AG09309 (cell line): ENCODE measurements at places on chromosomes 7 and 10.
A peak's percentile ranks its signal among the peaks of the same experiment; 100 is the strongest.

DNA sequence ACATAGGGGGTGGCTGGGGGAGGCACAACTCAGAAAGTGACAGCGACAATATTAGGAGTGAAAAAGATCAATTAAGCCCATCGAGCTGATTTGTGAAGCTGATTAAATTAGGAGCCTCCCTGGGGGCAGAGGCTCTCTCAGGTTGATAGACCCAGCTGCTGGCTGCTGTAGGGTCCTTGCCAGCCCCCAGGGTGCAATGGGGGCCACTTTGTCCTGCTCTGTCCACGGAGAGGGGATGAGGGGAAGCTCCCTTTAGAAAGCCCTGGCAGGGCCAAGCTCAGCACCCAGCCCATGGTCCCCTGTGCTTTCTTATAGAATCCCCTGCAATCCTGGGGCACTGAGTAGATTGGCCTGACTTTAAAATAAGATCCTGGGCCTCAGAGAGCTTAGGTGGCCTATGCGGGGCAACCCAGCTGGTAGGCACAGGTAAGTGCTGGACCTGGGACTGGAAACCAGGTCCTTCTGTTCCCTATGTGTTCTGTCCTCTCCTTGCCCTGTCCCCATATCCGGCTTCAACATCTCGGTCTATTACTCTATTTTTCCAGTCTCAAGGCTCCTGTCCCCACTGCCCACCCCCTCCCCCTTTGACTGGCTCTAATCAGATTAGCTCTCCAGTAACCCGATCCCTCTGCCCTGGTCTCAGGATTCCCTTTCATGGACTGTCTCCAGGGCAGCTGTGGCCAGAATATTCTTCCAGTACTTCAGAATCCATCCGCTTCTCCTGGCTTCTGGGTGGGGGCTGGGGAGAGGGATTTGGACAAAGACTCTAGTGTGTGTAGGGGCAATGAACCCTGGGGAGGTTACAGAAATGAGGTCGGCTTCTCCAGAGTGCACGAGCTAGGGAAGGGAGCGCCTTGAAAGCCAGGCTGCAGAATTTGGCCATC, 259.6 kb downstream of the RPS24 start:
- no peak for DNase-seq

- DNase-seq = no peak
These were observed 20.0 kb downstream of the IMPDH1 start for GRCh38 chr7:128389618-128390329.

GRCh38 chr7:135833642-135834041, 85.0 kb upstream of the FAM180A start:
- DNase-seq = no peak

DNA sequence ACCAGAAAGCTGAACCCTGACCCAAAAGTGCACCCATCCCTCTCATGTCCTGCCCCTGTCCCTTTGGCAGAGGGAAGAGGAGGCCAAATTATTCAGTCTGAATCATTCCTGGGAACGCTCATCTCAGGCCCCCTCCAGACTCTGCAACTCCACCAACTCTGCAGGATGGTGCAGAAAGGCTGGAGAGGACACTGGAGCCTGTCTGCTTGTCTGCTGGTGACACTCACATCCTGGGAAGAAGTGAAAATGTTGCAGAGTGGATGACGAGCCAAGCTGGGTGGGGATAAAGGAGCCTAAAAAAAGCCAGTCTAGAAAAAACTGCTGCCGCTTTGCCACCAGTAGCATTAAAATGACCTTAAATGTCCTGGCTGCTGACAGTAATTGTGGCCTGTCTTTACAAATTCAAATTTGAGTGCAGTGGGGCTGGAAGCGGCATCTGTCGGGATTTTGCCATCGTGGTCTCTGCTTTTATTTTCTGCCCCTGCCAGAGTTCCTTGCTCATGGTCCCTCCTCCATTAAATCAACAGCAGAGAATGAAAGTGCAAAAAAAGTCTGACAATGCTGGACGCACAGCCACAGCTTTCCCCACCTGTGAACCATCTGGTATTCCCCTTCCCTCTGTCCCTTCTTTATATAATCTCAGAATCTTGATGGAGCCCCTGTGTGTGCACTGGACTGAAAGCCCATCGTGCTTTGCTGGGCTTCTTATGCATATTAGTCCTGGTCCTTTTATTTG, 63.9 kb downstream of the STK17A start:
- no peak for DNase-seq

DNA sequence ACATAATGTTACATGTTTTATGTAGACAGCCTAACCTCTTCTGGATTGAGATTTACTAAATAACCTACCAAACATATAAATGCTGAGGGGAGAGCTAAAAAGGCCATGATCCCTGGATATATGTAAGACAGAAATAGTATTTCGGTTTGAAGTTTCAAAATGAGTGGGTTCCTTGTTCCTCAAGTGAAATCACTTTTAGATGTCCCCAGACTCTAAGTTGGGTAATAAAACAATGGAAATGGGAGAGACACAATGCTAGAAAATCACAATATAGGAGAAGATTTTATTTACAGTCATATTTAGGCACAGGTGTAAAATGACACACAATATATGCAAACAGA, 56.5 kb downstream of the SHTN1 start:
- DNase-seq = no peak

- DNase-seq = no peak
These were observed 1.5 kb downstream of the UMAD1 start for GRCh38 chr7:7642081-7642480.

DNA sequence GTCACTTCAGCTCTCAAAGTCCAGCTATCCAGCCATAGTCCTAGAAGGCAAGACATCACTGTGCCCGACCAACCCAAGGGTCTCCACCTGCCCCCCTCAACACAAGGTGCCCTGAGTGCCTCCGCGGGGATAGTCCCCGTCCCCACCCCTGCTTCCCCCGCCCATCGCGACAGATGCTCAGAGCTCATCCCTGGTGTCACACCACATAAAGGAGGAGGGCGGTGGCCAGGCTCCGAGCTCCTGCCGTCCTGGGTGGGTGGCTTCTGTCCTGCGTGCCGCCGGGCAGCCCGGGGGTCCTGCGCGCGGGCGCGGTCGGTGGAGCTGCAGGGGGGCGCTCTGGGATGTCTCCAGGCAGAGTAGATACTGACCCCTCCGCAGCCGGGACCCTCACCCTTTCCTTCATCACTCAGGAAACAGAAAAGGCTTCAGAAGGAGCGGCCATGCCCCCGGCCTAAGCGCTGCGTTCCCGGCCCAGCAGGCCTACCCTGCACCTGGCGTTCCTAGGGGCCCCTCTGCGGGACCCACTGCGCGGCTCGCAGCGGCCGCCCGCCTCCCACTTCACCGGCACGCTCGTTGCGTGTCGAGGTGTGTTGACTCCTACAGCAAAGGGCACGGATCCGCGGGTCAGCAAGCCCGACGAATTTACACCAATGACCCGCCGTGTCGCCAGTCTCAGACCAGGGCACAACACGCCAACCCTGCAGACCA, 53.4 kb downstream of the ALOX5 start:
- DNase-seq = no peak

GRCh38 chr7:664997-665735, 61.3 kb upstream of the DNAAF5 start:
- peak; percentile 3 for DNase-seq

- no peak for DNase-seq
These were observed 19.9 kb downstream of the ADAP1 start for GRCh38 chr7:934469-935163.

- no peak for DNase-seq
These were observed 42.6 kb downstream of the DRGX start for GRCh38 chr10:49353026-49353894.

GRCh38 chr10:71217266-71218045, 5.1 kb downstream of the UNC5B start:
- no peak for DNase-seq

GRCh38 chr7:98472521-98472954, 71.6 kb upstream of the BAIAP2L1 start:
- no peak for DNase-seq

- DNase-seq = no peak
These were observed 4.6 kb downstream of the NKX2-3 start for GRCh38 chr10:99537086-99537988.

DNA sequence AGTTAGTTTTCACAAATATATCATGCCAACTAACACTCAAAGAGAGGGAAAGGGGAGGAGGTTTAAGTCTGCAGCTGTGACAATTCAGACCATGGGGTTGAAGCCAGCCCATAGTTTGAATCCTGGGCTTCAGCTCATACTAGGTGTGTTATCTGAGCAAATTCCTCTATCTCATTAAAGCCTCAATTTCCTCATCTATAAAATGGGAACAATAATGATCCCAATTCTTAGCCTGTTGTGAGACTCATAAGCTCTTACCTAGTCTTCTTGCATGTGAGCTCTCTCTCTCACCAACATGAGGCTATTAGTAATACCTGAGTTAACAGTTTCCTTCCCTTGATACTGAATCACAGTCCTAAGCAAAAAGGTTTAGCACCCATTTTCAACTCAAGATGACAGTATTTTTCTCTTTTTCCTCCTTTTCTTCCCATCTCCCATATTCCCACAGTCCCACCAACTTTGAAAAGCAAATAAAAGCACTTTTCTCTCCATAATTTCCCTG, 49.8 kb downstream of the NUDCD3 start:
- no peak for DNase-seq

- DNase-seq = no peak
These were observed 36.0 kb downstream of the RHOBTB1 start for GRCh38 chr10:60908031-60908430.

DNA sequence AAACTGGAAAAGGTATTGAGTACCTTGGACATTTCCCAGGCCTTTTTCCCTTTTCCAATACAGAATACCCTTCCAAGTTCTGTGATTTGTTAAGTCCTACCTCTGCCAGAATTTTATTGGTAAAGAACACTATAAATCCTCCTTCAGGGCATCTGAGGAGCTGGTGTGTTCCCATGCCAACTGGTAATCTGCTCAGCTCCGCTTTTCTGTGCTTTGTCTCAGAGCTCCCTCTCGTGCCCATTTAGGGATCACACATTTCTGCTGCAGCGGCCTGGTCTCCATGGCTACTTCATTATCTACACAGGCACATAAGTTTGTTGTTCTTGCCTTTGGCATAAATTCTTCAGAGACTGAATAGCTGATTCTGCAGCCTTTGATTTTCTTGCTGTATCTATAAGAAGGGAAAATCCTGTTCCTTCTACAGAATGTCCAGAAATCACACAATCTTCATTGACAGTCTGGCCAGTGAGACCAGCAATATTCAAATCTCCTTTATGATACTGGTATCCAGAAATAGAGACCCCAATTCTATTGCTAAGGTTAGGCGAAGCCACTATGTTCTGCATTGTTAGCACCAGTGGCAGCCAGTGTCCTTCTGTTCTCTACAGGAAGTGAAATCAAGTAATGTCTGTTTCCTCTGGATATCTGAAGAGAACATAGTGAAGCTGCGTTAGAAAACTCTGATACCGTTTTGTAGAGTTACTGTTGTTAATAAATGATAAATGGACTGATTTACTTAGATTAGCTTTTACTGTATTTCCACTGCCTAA, 51.9 kb downstream of the DENND11 start:
- peak; percentile 87 for DNase-seq

GRCh38 chr7:150755473-150756099, 18.4 kb downstream of the GIMAP5 start:
- DNase-seq = no peak

DNA sequence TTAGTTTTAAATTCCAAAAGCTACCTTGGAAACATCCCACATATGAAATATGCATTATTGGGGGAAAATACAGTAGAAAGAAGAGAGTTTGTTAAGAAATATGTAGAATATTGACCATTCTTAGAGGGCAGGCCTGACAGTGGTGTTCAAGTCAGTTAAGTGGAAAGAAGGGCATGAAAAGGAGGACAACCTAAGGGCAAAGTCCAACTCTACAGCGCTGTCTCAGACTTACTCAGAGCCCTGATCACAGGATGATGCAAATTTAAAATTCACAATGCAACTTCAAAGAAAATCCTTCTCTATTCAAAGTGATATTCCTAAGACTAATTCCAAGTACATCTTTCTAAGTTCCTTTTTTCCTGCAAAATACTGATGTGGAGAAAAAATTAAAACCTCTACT, 139.1 kb upstream of the LRRTM3 start:
- DNase-seq = no peak

DNA sequence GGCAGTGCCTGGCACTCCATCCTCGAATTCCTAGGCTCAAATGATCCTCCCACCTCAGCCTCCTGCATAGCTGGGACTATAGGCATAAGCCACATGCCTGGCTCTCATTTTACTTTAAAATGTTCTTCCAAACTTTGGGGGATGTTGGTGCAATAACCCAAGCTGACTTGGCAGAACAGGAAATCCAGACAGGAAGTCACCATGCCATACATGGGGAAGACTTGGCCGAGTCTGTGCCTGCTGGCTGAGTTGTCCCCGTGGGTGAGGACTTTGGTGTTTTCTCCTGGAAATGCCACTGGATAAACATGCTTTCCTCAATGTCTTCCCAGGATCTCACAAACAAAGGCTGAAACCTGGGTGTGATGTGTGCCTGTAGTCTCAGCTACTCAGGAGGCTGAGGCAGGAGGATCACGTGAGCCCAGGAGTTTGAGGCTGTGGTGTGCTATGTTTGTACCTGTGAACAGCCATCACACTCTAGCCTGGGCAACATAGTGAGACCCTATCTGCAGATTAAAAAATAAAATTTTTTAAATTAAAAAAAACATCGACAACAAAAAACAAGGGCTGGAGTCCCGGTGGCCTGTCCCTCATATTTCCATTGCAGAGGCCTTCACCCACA, 19.8 kb downstream of the HKDC1 start:
- no peak for DNase-seq

- no peak for DNase-seq
These were observed 237.9 kb downstream of the C7orf25 start for GRCh38 chr7:42673951-42674350.

DNA sequence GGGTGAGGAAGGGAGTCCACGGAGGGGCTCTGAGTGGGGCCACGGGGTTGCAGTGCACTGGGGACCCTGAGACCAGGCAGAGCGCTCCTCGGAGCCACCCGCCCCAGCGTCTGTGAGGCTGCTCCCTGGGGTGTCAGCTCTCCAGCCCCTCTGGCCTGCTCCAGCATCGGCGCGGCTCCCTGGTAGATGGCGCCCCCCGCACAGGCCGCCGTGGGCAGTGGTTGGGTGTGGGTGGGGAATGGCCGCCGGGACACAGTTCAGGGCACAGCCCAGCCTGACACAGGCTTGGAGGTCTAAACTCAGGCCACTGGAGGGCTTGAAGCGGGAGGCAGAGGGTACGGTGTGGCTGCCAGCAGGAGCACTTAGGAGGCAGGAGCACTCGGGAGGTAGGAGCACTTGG, 222.6 kb upstream of the PPP2R2D start:
- DNase-seq = no peak

DNA sequence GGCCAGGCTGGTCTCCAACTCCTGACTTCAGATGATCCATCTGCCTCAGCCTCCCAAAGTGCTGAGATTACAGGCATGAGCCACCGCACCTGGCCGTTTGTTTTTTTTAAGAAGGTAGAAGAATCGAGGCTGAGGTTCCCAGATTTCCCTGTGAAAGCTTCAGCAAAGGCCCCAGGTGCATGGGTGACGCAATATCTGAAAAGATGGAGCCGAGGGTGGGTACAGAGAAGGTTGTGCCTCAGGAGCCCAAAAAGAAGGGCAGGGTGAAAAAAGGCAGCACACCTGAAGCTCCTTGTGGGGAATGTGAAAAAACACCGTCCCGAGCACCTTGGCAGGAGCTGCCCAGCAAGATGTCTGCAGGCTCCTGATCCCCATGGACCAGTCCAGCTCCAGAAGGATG, 35.8 kb upstream of the NRF1 start:
- no peak for DNase-seq
